Midbrain (tissue), 1 donor: ENCODE measurements at places on chromosomes 2 and 18.

DNA sequence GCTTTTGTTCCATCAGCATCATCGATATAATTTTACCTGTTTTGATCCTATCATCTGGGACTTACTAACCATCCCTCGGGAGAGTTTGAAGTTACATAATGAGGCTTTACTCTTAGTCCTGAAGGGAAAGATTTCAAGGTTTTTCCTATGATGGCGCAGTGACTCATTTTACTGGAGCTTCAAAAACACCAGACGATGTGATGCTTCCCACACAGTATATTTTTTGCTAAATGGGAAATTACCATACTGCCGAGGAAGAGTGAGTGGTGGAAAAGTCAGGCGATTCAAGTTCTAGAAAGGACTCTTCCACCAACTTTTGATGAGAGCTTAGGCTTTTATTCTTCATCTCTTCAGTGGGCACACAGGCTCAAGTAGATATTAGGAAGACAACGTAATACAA is 44.6 kb upstream of the GCG start:
- no peak for DNase-seq

GRCh38 chr2:20365249-20365817 is 14.7 kb upstream of the PUM2 start:
- no peak for DNase-seq

DNA sequence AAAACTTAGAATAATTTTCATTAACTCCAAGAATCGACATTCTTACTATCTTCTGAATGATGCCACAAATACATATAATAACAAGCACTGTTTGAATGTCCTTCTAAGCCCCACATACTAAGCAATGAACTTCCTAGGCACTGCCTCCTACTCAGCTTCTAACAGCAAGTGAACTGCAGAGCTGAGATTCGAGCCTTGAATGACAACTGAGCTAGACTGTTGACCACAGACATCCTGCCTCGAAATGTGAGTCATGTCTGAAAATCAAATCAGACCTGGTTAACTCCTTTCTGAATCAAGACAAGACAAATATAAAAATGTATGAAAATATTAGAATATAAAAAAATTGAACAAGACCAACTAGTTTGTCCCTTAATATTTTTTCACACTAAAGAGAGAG is 108.1 kb downstream of the MYT1L start:
- DNase-seq: no peak

GRCh38 chr18:3529077-3529476 is 79.1 kb downstream of the TGIF1 start:
- no peak for DNase-seq

DNA sequence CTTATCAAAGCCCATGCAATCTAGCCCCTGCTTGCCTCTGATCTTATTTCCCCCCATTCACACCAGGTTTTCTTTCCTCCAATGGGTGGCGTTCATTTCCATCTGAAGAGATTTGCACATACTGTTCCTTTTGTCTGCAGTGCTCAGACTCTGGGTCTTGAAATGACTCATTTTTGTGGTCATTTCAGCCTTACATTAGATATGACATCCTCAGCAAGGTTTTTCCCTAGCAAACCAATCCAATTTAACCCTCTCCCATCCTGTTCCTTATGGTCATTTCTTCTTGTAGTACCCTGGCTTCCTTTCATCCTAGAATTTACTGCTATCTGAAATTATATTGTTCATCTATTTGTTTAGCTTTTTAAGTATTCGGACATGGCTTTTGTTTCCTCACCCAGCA is 42.5 kb upstream of the SCN1A start:
- DNase-seq: no peak

DNA sequence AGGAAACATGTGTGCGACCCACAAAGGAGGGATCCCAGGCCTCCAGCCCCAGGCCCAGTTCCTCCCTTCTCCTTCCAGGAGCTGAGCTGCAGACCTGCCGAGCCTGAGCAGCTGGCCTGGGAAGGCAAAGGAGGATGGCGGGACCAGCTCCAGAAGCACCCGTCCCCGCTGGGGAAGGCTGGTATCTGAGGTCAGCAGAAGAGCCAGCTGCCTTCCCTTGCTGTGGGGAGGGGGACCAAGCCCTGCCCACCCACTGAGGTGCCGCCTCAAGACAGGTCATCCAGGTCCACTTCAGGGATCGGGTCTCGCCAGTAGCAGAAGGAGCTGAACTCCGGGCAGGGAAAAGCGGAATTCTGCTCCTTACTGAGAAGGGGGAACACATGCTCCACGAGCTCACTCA is 73.2 kb downstream of the EMILIN2 start:
- no peak for DNase-seq

DNA sequence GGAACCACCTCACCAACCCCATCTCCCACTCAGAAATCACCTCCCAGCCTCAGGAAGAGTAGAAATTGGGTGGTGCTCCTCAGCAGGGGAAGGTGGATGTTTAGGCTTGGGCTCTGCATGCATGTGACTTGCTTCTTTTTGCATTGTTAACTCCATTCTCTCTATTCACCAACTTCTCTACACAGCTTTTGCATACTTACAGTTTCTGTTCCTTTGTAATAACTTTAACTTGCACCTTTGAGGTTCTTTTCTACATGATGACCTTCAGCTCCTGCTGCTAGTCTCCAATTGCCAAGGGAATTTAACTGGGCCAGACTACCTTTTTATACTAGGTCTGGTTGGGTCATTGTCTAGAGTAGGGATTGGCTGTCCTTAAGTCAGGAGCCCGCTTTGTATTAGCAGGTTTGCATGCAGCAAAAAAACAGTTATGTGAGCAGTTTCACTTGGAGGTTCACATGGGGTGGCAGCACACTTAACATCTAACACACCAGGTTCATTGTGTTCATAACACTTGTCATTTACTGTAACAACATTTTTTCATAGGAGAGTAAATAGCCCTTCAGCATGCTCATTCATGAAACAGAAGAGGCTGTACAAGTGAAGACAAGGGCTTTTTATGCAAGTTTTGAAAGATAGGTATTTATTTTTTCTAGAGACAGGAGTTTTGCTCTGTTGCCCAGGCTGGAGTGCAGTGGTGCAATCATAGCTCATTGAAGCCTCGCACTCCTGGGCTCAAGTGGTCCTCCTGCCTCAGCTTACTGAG is 12.0 kb downstream of the MRPL35 start:
- DNase-seq: no peak
